ENCODE measurements at places on chromosomes 7 and 10.

DNA sequence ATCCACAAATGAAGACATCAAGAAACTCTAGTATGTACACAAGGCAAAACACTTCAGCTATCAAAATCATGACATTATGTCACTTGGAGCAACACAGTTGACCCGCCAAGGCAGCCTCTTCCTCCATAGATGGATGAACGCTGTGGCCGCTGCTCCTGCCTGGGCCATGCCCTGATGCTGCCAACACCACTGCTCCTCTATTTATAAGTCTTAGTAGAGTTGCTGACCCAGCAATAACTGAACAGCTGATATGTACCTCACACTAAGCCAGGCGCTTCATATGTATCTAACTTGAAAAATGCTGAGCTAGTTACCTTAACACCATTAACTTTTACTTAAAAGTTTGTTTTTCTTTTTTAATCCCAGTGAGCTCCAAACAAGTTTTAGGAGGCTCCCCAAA is 131.9 kb downstream of the LYZL1 start:
- no peak for DNase-seq

DNA sequence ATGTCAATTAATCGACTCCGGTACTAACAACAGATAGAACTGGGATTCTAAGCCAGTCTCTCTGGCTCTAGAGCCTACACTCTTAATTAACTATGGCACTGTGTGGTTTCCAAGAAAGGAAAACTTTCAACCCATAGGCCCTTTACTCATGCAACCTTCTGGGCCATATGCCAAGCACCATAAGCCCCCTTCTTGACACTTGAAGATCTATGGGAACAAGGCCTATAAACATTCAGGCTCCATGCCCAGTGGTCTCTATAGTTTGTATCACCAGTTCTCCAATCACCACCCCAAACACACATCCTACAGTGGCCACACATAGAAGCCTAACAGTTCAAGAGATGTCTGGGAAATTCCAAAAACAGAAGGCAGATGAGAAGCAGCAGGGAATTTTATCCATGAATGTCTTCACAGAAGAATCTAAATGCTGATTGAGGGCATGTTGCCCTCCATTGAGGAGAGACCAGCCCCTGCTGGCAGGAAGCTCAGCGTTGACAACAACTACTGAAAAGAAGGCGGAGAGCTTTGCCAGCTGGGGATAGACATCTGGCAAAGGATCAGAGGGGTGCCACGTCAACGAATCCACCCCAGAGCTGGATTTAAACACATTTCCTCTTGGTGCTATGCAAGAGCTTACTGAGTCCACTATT is 64.4 kb downstream of the GRM3 start:
- DNase-seq = no peak

DNA sequence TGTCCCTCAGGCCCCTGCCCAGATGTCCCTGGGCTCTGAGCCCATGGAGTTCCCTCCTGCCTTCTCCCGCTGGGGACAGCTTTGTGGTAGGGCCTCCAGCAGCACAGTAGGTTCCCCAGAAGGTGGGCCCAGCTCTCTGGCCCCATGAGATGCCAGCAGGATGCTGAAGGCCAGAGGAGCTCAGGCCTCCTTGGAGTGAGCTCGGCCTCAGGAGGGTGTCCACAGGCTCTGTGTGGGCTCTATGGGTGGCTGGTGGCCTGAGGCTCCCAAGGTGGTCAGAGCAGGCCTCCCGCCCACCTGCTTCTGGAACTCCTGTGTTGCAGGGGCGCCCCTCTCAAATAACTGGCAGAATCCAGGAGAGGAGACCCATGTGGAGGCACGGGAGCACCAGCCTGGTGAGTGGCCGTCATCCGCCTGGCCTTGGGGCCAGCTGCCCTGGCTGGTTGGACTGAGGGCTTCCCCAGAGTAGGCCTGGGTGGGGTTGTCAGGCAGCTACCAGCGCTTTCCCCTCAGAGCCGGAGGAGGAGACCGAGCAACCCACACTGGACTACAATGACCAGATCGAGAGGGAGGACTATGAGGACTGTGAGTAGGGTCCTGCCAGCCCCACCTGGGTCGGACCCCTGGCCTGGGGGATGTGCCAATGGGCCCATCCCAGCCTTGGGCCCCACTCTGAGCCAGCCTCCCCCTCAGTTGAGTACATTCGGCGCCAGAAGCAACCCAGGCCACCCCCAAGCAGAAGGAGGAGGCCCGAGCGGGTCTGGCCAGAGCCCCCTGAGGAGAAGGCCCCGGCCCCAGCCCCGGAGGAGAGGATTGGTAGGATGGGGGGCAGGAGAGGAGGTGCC is 3.2 kb downstream of the AEBP1 start:
- DNase-seq = no peak

GRCh38 chr10:114386452-114386851 is 17.9 kb downstream of the AFAP1L2 start:
- DNase-seq = no peak
